Stimulated activated CD8-positive, alpha-beta memory T cell treated with anti-CD3 and anti-CD28 coated beads, Interleukin-2, amount 100 ng/mL, for 1 hour (primary cell): ENCODE measurements at places on chromosomes 12 and 14.
A peak's percentile ranks its signal among the peaks of the same experiment; 100 is the strongest.

GRCh38 chr12:131608740-131609690 lies 101.9 kb upstream of the SFSWAP start:
- peak; percentile 21 for DNase-seq

- DNase-seq: no peak
Observed at GRCh38 chr14:63611078-63611477, 30.6 kb downstream of the WDR89 start.

GRCh38 chr14:36934304-36934703 lies 238.1 kb downstream of the SLC25A21 start:
- DNase-seq: no peak

GRCh38 chr14:64549791-64550620 lies at the start of gene PPP1R36:
PPP1R36 (plus strand) TSS chr14:64549961; CDS start chr14:64549998, 37 bp downstream.
- peak; percentile 17 for DNase-seq

DNA sequence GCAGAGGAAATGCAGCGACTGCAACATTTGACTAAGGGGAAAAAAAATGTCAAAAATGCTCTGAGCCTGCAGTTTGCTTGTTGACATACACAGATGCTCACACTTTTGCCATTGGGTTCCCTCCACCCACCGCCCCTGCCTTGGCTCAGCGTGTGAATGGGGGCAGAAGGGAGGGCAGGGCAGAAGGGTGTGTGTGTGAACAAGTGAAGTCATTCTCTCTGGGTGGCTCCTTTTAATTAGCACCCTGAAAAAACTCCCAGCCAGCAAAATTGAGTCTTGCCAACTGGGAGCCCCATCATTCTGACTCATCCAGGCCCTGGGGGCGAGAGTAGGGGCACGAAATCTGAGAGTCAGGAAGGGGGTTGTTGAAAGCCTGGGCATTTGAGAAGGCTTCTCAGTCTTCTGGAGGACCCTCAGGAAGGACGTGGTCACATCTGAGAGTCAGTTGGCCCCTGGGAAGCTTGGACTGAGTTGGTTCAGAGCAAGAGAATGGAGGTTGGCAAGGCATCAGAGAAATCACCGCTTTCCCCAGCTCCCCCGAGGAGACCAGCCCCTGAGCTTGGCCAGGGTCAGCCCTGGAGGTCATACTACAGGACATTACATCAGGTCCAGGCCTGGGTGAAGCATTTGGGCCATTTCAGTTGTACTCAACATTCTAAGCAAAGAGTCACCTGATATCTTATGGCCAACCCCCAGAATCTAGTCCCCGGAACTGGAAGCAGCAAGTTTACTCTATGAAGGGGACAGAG lies 22.7 kb upstream of the KRT78 start:
- no peak for DNase-seq
